ENCODE measurements at places on chromosomes 6 and 20.

GRCh38 chr6:28768187-28768913 is 155.4 kb downstream of the TRIM27 start:
- DNase-seq = no peak

- no peak for DNase-seq
Observed at GRCh38 chr6:5556011-5556410, 294.7 kb downstream of the FARS2 start.

GRCh38 chr6:76681781-76682180 is 609.3 kb upstream of the IMPG1 start:
- no peak for DNase-seq

GRCh38 chr6:105363100-105363754 is 39.7 kb downstream of the PREP start:
- DNase-seq = no peak

DNA sequence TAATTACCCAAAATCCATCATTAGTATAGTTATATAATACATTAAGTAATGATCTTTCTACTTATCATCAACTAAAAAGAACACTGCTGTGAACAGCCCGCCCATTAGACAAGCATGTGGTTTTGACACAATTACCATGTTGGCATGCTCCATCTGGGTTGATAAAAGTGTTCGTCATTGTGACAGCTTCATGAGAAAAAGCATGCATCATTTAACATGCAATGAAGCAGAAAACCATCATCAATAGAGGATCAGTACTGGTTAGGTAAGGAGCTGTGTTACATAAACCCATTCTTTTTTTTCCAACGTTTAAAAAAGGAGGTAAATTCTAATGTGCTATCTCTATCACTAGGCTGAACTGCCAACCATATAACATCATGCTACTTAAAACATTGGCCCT is 101.9 kb downstream of the EPB41L2 start:
- DNase-seq = no peak

Measured in stimulated activated CD8-positive, alpha-beta memory T cell treated with anti-CD3 and anti-CD28 coated beads, Interleukin-2, amount 100 ng/mL, for 1 hour (primary cell).